Posterior vena cava (tissue), 2 donors: ENCODE measurements at places on chromosomes 4 and X. TPM values are rescaled to one million over a fixed set of nuclear protein-coding genes. Genes with fewer than 3 reads are reported as not detected.

STATH gene
- not detected for total RNA-seq

DRP2 gene
- total RNA-seq, result 0.65 TPM

ASB5 gene
- 0.46 TPM for total RNA-seq

GRCh38 chr4:59945277-59945676, 1254.8 kb upstream of the ADGRL3 start:
- DNase-seq, result no peak

- DNase-seq, result peak; percentile 80
Measured at GRCh38 chr4:173334891-173335752, 964 bp upstream of the HMGB2 start.

DNA sequence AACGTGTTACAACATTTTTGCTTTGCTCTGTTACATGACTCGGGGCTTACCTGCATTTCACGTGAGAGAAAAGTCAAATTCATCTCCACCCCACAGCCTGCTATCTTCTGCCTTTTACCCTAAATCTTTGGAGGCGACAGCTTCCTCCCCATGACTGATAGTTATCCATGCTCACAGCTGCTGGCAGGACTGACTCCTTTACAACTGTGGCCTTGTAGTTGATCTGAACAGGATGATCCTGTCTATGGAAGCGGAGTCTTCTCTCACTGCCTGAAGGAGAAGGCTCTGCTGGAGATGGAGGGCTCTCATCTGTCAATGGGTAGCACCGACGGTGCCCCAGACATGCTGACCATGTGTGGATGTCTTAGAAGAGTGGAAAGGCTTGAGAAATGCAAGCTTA, 151.0 kb downstream of the CBR4 start:
- DNase-seq, result no peak

- DNase-seq, result no peak
Measured at GRCh38 chr4:70687392-70687791, 940 bp upstream of the UTP3 start.

DNA sequence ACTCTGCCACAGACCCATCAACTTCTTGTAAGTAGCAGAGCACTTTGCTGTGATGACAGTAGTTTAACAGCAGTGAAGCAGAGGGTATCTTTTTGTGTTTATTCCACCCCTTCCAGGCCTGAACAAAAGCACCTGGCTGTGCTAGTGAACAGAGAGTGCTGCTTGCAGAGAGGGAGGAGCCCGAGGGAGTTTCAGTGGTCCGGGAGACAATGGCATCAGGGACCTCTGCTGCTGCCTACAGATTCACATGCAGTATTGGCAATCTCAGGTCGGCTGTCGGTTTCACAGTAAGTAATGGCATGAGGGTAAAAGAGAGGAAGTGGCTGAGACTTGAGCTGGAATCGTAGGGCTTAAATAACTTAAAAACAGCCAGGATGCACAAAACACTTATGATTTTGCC, 755.8 kb downstream of the RPA4 start:
- no peak for DNase-seq

GRCh38 chr4:624705-625590, at the start of gene PDE6B:
PDE6B (plus strand) TSS chr4:625573; CDS start chr4:625627, 54 bp downstream.
- peak; percentile 71 for DNase-seq

DNA sequence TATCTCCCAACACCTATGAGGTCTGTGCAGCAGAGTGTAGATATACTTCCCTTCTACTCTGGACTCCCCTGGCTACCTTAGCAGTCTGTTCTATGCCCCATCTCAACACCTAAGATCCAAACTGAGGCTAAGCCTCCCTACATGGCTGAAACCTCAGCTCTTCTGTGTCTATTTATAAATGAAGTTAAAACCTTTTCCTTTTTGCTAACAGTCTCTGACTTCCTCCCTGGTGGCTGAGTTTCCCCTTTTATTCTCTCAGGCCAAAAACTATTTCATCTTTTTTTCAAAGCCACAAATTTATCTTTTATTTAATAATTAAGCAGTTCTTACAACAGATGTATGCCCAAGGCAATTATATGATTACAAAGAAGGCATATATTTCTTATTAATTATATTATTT, 111.8 kb upstream of the STIM2 start:
- no peak for DNase-seq

GRCh38 chr4:66052426-66052825, 382.1 kb upstream of the EPHA5 start:
- DNase-seq, result no peak
